T-helper 1 cell (primary cell): ENCODE measurements at places on chromosomes 7 and 10.

DNA sequence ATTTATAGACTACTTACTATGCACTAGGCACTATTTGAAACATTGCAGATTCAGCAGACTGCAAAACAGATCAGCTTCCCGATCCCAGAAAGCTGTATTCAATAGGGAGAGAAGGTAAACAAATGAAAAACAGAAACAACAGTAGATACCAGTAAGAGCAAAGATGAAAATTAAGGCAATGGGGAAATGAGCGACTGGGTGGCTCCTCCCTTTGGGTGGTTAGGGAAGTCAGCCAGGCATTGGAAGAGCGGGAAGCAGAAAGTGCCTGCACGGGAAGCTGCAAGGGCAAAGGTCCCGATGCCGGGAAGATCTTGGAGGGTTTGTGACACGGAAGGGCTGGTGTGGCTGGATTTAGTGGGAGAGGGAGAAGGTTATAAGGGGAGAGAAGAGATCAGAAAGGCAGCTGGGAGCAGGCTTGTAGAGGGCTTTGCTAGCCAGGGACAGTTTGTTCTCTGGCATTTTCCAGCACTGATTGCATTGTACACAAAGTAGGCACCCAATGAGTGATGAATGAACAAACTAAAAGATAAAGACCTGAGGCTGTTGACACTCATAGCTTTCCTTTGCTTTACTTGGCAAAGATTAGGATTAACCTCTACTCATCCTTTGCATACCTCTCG is 67.8 kb downstream of the NAMPT start:
- no peak for DNase-seq

GRCh38 chr7:158499082-158499455 is 88.6 kb downstream of the PTPRN2 start:
- no peak for DNase-seq

DNA sequence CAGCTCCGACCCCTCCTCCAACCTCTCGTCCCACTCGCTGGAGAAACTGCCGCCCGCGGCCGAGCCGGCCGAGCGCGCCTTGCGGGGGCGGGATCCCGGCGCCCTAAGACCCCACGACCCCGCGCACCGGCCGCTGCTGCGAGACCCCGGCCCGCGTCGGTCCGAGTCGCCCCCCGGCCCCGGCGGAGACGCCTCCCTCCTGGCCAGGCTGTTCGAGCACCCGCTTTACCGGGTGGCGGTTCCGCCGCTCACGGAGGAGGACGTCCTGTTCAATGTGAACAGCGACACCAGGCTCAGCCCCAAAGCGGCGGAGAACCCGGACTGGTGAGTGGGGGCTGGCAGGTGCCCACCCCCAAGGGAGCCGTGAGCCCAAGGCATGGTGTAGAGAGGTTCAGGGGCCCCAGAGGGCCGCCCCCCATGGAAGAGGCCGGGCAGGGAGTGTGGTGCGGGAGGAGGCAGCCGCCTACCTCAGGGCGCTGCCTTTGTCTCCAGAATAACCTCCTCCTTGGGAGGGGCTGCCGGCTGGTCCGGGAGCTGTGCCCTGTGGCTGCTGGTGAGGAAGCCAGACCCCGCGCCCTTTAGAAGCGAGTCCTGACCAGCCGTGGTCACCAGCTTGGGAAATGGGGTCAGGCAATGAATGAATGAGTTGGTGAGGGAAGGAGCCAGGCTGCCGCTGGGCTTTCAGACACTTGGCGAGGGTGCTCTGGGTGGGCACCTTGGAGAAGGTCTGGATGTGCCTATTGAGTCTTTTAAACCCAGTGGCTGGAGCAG is 1.3 kb downstream of the FAM20C start:
- DNase-seq = no peak

- DNase-seq = no peak
Measured at GRCh38 chr10:35316218-35316967, 19.9 kb upstream of the CCNY start.

- no peak for DNase-seq
Measured at GRCh38 chr7:111113263-111114017, 22.5 kb downstream of the LRRN3 start.

- no peak for DNase-seq
Measured at GRCh38 chr10:43347997-43348396, 23.4 kb upstream of the FXYD4 start.

- no peak for DNase-seq
Measured at GRCh38 chr7:96599288-96599936, 110.2 kb downstream of the SEM1 start.

DNA sequence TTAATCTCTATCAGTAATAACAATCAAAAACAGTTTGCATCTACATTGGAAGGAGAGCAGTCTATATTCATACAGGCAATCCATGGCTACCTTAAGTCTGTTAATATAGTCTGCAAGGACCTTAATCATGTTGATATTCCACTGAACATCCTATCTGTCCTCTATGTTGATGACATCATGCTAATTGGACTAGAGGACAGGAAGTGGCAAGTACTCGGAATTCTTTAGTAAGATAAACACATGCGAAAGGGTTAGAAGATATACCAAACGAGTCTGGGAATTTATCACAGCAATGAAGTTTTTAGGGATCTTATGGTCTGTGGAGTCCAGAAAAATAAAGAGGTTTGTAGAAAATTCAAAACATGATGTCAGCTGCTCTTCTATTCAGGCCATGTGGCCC is 11.3 kb upstream of the SAMD9L start:
- no peak for DNase-seq

GRCh38 chr7:138885383-138886147 is 87.6 kb upstream of the ATP6V0A4 start:
- DNase-seq = no peak

DNA sequence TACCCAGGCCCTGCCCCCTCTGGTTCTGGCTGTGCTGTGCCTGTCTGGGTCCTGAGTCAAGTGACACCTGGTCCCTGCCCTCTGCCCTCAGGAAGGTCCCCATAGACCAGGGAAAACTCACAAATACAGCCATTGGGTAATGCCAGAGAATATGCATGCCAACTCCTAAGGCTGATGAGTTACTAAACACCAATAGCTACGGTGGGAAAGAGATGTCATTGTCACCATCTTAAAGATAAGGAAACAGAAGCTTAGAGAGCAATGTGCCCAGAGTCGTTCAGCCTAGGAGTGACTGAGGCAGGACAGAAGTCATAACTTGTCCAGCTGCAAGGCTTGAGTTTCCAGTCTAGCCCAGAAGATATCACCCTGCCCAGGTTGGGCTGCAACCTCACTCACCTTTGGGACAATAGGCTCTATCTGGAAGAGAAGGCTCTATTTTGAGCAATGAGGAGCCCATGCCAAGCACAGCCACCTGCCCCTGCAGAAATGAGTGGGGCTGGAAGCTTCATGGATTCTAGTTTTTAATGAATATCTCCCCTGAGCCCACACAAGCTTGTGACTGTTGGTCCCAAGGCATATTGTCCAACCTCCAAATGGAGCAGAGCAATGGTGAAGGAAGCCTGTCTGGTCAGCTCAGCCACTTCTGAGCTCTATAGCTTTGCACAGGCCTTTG is 42.6 kb downstream of the ZNF273 start:
- DNase-seq = no peak

DNA sequence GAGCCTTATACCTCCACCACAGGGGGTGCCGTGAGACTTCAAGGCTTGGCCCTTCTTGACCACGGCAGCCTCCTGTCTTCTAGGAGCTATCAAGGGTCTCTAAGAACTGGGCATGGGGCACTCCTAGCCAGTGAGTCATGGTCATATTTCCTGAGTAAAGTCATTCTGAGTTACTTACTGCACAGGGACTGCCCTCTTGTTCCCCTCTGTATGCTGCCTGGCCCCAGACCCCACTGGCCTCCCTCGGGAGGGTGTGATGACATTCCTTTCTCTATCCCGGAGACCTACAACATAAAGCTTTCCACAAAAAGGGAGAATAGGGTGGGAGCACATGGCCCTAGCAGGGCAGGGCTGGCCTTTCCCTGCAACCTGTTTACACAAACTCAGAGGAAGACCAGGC is 21.4 kb downstream of the DPCD start:
- DNase-seq = no peak

DNA sequence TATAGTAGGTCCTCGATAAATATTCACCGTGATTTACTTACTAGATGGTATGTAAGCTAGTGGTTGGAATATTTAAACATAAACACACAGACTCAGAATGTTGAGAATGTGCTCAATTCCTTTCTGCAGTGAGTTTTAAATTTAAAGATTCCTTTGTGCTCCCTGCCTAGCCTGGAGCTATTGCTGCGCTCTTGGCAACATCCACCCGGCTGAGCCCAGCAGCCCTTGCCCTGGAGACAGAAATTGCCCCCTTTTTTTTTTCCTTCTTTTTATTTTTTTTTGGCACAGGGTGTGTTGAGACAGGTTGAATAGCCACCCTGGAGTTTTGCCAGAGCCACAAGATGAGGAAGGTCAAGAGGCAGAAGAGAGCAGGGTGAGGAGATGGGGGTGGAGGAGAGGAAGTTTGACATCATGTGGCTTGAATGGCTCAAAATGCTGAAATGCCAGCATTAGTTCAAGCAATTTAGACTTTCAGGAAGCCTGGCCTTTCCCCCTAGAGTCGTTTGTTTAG is 180.8 kb downstream of the PRKCQ start:
- no peak for DNase-seq

DNA sequence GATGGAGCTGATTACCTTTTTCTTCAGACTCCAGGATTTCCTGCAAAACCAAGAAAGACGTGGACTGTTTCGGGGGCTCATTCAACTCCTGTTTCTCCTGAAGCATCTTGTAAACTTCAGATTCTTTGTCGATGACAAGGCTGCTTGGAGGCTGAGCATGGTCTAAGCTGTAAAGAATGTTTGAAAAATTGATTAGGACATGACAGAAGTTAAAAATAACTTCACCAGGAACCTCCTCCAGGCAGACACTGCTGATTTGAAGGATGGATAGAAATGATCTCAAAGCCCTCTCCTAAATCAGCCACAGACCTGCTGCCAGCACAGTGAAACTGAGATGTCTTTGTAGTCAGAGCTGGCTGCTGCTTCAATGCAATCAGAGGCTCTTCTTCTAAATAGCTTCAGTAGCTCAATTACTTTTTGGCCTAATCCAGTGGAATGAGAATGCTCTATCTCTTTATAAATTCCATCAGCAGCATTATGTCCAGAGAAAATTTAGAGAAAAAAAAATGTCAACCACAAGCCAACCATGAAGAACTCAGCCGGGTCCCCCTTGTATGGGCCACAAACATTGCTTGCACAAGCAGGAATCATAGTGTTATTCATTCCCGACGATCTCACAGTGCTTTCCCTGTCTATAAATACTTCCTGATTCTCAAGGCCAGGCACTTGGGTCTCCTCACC is 43.5 kb downstream of the PDLIM1 start:
- DNase-seq = no peak
